ENCODE measurements at places on chromosomes 3 and 15.

GRCh38 chr3:85068911-85069310 lies 110.1 kb downstream of the CADM2 start:
- DNase-seq: no peak

DNA sequence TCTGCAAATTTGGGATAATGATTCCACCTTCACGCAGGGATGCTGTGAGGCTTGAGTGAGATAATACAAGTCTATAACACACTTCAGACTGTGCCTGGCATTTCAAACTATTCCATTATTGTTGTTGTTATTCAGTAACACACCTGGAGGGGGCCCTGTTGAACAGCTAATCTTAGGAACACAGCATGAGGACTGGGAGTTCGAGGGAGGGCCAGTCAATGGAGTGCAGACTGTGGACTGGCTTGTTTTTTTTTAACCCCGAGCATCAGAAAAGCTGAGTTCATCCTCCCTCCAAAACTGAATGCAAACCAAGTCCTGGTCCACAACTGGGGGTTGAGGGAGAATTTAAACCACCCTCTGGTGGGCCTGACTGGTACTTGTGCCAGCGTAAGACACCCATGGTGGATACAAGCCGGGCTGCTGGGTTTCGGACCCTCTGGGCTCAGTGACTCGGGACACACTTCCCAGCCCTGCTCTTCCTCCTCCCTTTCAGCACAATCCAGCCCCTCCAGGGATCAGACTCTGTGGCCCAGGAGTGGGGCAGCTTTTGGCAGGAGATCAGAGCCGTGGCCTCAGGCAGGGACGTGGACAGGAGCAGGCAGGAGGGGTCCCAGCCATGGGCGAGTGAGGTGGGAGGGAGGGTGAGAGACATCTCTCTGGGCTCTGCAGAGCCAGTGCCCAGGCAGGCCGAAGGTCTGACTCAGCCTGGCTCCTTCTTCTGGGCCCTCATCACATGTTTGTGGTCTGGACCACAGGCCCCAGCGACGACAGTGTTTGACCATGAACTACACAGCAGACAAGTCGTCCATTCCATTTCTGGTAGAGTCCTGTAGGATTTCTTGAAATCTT lies 36.3 kb upstream of the MEX3B start:
- DNase-seq: no peak

GRCh38 chr3:107817076-107817475 lies 273.8 kb downstream of the CD47 start:
- DNase-seq: no peak

GRCh38 chr3:30475038-30475808 lies 131.2 kb upstream of the TGFBR2 start:
- DNase-seq: no peak

DNA sequence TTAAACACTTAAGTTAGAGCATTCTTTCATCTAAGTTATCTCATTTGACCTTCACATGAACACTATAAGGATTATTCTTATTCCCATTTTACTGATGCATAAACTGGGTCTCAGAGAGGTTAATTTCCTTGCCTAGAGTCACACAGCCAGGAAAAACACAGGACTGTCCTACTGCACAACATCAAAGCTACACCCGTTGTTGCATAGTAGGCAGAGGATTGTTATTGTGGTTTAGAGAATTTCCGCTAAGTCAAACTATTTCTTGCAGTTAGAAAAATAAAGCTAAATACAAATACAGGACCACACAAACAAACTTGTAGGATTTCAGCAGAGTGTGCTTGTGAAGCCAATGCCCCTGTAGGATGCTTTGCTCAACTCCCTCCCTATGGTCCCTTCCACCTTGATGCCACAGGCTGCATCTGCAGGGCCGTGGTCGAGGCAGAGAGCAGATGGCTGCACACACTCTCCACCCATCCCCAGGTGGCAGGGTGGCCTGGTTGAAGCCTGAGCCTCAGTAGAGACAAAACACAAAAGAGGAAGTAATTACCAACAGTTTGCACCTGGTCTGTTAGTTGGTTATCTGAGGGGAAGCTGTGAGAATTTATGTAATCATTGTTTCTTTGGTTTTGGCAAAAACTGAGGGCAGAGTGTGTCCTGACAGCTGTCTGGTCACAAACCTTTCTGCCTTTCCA lies 41.1 kb upstream of the SKOR1 start:
- DNase-seq: no peak

GRCh38 chr3:71001303-71001830 lies 582.2 kb downstream of the FOXP1 start:
- DNase-seq: no peak

GRCh38 chr3:77427528-77427927 lies 387.6 kb downstream of the ROBO2 start:
- peak; percentile 2 for DNase-seq

GRCh38 chr3:103617961-103618360 lies 1183.1 kb downstream of the ZPLD1 start:
- no peak for DNase-seq

GRCh38 chr15:77989296-77990143 lies 88.0 kb downstream of the TBC1D2B start:
- no peak for DNase-seq

- no peak for DNase-seq
Observed at GRCh38 chr15:52121006-52121405, 8.4 kb upstream of the BCL2L10 start.

DNA sequence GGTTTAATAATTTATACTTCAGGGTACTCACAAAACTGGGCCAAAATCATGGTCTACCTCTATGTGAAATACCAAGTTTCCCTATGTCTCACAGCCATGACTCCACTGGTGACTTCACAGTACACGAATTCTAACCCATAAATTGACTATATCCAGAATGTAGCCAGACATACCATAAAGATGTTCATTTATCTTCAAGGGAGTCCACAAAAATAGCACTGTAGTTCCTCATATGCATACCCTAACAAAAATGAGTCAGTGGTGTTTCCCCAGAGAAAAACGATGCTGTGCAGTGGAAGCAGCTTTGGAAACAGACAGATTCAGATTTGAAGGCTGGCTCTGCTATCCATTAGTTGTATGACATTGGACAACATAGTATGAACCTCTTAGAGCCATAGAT lies 438.8 kb downstream of the FHIT start:
- no peak for DNase-seq

DNA sequence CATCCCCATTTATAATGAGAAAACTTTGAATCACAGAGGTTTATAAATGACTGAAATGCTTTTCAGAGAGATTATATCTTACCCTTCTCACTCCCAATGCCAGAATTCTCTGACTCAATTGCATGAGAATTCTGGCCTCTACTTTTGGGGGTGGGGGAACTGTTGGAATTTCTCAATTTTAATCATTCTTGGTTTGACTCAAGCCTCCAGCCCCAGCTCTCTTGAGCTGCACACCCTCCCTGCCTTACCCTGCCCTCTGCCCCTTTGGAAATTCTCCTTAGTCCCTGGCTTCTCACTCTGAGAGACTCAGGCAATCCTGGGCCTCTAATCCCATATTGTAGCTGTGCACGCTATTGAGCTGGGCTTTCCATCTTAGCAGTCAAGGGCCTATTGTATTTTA lies 44.2 kb downstream of the ZNF589 start:
- DNase-seq: no peak

DNA sequence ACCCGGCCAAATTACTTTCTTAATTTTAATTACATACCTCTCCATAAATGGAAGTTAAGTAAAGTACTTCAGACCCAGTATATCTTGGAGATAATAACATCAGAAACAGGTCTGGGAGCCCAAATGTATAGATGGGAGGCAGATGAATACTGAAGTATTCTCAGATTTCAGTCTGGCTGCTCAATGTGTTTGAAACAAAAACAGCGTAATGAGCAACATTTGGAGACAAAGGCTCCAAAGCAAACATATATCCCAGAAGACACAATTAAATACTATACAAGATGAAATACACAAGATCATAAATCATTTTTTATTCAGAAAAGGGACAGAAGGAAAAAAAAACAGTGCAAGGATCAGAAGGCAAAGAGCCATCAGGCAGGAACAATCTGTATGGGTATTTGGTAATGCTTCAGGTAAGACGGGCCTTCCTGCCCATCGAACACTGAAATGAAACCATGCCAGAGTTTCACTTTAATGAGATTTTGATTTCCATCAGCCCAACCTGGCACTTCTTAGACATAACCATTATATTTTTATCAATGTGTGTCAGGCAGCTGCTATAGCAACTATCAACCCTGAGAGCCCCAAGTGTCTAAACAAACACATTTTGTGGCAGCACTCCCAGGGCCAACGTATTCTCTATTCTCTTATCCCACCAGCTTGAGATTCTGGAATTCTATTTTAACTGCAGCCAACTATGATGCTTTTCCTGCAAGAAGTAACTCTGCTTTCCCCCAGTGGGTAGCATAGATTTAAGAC lies 210.8 kb downstream of the STT3B start:
- DNase-seq: no peak

GRCh38 chr15:62453981-62454380 lies 288.9 kb upstream of the C2CD4B start:
- no peak for DNase-seq

GRCh38 chr3:153036846-153037245 lies 125.2 kb upstream of the RAP2B start:
- no peak for DNase-seq

GRCh38 chr15:44802336-44802735 lies 66.0 kb downstream of the TRIM69 start:
- DNase-seq: no peak

- no peak for DNase-seq
Observed at GRCh38 chr15:101491734-101492640, 2.5 kb upstream of the PCSK6 start.

- DNase-seq: no peak
Observed at GRCh38 chr3:29185706-29186105, 95.2 kb upstream of the RBMS3 start.

- no peak for DNase-seq
Observed at GRCh38 chr3:151483488-151483887, 22.6 kb upstream of the IGSF10 start.

DNA sequence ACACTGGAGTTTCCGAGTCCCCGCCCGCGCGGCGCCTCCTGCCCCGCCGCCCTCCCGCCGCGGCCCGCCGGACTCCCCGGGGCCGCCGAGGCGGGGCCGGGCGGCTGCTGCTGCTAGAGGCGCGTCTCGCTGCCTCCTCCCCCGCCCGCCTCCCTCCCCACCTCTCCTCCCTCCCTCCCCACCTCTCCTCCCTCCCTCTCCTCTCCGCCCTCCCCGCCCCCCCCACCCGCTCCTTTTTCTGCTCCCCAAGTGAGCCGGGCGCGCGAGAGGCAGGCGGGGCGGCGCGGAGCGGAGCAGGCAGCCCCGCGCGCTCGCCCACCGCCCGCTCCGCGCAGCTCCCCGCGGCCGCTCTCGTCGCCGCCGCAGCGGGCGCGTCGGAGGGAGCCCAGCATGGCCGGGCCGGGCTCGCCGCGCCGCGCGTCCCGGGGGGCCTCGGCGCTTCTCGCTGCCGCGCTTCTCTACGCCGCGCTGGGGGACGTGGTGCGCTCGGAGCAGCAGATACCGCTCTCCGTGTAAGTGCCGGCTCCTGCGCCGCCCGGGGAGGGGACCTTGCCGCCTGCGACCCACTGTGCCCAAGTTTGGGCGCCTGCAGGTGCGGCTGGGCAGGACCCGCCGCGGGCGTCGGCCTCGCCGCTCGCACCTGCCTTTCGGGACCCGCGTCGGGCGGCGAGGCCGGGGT lies at the start of gene CACNA2D3:
Gene CACNA2D3 (plus strand): TSS at position 229 of the 679 bp plus-strand sequence.
- peak; percentile 23 for DNase-seq

DNA sequence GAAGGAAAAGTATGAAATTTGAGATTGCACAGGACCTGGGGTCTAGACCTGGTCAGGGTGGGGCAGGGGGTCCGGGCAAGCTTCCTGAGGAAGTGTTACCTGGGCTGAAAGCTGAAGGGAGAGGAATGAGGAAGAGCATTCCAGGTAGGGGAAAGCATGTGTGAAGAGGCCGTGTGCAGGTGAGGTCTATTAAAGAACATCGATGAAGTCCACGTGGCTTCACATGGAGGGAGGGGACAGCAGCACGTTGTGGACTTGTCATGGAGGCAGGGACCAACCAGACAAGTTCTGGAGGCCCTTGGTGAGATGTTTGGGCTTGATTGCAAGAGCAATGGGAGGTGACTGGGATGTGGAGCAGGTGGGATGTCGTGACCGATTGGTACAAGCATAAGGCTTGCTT lies 47.1 kb downstream of the IDH2 start:
- DNase-seq: no peak

- DNase-seq: no peak
Observed at GRCh38 chr3:191557322-191557721, 96.4 kb downstream of the PYDC2 start.
